ENCODE measurements at places on chromosomes 11 and 22.
A peak's percentile ranks its signal among the peaks of the same experiment; 100 is the strongest.

DNA sequence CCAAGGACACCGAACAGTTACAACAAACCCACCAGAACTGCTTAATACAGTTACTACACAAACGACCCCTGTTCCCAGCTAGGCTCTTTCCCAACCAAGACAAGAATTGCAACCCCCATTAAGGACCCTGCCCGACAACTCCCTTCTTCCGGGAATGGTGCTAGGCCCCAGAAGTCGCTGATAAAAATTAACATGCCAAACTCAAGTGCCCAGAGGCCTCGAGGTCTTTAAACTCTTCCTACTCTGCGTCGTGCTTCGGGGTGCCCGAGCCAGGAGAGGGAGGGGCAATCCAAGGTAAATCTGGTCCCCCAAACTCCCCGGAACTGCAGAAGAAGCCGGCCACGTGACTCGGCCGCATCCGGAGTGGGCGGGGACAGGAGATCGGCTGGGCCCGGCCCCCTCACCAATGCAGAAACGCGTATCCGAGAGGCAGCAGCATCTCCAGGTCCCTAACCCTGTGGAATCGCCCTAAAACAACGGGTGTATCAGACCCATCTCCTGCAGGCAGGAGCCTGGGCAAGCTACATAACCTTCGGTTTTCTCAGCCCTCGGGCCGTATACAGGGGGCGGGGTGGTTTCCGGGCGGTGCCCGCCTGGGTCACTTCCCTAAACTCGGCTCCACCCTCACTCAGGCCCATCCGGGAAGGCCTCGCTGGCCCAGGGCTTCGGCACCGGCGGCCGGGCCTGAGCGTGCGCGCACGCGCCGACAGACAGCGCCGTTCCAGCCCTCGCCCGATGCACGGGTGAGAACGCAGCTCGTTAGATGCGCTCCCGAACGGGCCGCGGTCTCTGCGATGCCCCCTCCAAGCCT lies 1.1 kb downstream of the CFL1 start:
- DNase-seq: no peak

GRCh38 chr11:88404391-88404790 lies 66.9 kb upstream of the CTSC start:
- no peak for DNase-seq

- DNase-seq: no peak
Observed at GRCh38 chr11:79510960-79511359, 70.1 kb upstream of the TENM4 start.

GRCh38 chr11:61957021-61957770 lies 7.0 kb downstream of the BEST1 start:
- DNase-seq: no peak

GRCh38 chr11:126476266-126476924 lies 120.9 kb downstream of the ST3GAL4 start:
- DNase-seq: no peak

GRCh38 chr11:70402685-70403084 lies 4.4 kb downstream of the CTTN start:
- no peak for DNase-seq

- no peak for DNase-seq
Observed at GRCh38 chr11:60158636-60159035, 24.2 kb downstream of the MS4A6A start.

DNA sequence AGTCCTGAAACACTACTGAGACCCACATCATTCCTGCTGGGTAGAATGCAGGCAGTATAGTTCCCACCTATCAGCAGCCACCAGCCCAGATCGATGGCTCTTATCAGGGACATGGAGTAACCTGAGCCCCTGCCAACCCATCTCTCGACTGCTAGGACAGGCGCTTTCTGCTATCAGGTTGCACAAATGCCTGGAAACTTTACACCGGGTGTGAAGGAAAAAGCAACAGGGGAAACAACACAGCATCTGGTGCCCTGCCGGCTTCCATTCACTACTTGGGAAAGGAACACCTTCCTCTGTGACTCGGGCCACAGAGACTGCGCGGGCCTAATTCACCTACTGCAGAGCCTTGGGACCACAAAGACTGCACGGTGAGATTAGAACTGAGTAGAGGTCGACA lies 18.5 kb downstream of the RBFOX2 start:
- DNase-seq: peak; percentile 81

- no peak for DNase-seq
Observed at GRCh38 chr11:38226684-38227083, 1628.6 kb upstream of the RAG2 start.

- DNase-seq: no peak
Observed at GRCh38 chr11:120501976-120502755, 9.4 kb upstream of the GRIK4 start.

DNA sequence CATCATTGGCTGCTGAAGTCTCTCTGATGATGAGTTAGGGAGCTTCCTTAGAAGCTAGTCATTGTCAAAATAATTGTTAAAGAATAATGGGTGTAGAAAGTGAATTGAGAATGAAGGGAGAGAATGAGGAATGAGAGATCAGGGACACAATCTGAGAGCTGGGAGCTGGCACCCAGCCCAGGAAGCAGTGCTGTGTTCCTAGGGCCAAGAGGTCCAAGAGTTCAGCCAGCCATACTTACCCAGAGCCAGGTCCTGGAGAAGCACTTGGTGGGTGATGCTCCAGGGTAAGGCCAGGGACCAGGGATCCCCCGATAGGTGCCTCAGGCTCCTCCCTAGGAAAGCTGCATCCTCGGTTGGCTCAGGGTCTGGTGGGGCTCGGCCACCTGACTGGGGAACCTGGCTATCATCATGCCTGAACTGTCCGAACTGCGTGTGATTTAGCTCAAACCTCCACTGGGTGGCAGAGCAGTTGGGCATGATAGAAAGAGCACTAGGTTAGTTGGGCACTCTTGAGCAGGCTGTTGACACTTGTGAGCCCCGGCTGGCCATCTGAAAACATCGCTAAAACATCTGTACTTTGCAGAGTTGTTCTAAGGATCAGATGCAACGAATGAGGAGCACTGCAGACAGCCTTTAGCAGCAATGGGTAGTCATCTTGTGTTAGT lies 123.9 kb upstream of the NCAM1 start:
- DNase-seq: no peak

DNA sequence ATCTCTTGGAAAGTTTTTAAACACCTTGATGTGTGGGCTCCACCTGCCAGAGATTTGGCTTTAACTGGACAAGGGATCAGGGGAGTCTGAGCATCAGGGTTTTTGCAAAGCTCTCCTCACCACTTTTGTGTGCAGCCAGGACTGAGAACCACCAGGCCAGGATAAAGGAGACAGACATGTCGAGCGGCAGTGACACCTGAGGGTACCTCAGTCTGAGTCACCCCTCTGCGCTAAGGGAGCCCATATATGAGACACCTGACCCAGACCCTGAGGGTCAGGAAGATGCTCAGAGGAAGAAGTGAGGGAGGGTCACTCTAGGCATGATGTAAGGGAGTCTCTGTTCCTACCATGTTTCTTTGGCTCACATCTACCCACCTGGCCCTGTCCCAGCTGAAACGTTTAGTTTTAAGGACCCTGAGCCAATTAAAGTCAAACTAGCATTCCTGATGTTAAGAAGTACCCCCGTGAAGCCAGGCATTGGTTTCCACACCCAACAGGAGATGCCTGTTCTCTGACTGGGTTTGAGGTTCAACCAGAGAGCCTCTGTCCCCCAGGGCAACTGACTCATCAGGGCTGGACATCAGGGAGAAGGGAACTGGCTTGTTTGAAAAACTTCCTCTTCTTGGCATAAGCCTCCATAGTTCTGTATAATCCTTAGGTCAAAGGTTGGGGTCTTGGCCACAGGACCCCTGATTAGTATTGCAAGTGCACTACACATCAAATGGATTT lies 72.4 kb upstream of the BIRC3 start:
- no peak for DNase-seq

DNA sequence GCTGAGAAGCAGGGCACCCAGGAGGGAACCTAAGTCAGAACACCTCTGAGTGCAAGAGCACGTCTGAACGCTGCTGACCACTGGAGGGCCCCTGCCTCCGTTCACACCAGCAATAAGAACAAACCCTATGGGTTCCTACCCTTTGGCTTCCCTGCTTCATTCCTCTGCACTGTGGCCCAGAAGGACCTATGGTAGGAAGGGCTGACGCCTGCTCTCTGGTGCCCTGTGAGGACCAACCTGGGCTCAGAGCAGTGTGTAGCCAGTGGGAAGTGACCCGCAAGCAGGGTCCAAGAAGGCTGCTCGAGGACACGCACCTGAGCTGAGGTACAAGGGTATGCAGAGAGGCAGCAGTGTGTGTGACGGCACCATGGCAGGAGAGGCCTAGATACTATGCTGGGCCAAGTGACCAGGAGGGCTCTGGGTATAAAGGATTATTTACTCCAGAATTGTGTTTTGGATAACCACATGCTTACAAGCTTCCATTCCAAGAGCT lies 68.8 kb upstream of the CLTCL1 start:
- no peak for DNase-seq

GRCh38 chr11:34508524-34508923 lies 5.1 kb downstream of the ELF5 start:
- no peak for DNase-seq

GRCh38 chr11:45852712-45853101 lies 5.4 kb downstream of the CRY2 start:
- DNase-seq: no peak

GRCh38 chr11:3795131-3796001 lies 2.0 kb downstream of the NUP98 start:
- DNase-seq: no peak

DNA sequence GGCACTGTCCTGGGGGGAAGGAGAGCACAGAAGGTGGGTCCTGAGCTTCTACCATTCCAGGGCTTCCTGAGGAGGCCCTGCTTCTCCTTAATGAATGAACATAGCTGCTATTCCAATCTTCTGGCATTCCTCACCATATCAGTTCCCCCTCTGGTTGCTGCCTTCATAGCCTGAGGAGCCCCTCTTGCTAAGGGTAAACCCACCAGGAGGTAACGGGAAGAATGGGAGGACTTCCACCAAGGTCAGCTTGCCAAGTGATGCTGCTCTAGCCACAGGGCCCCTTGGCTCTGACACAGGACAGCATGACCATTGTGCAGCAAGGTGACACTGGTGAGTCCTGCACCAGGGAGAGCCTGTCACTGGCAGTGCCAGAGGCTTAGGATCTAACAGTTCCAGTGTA lies 1022.5 kb downstream of the TBC1D22A start:
- DNase-seq: no peak

DNA sequence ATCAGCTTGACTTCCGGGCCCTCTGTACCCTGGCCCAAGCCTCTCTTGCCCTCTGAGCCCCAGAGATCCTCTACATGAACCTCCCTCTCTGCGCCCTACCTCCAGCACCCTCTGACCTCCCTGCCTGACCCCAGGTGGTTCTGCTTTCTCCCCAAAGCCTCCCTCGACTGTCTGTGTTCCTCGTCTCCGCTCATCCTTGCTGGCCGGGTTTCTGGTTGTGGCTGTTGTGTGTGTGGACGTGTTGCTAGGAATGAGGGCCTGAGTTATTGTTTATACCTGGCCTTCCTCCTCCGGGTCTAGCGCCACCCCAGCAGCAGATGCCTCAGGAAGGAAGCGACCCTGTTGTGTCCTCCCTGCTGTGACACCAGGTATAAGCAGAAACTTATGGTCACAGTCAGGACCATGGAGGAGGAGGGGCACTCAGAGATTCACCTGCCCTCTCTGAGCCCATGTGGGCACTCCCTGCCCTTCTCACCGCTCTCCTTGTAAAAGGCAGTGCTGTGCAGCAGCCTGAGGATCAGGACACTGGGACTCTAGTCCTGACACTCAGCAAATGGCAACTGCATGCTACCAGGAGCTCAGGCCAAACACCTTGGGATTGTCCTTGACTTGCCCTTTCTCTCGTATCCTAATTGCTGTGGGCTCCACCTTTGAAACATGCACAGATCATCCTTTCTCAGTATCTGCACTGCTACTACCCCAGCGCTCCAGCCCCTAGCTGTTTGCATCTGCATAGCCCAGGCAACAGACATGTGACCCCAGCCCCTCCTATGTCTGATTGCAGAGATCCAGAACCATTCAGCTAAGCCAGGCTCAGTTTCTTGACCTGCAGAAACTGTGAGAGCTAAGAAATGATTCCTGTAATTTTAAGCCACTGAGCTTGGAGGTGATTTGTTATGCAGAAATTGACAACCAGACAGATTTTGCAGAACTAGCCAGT lies 140.1 kb downstream of the ST3GAL4 start:
- no peak for DNase-seq

DNA sequence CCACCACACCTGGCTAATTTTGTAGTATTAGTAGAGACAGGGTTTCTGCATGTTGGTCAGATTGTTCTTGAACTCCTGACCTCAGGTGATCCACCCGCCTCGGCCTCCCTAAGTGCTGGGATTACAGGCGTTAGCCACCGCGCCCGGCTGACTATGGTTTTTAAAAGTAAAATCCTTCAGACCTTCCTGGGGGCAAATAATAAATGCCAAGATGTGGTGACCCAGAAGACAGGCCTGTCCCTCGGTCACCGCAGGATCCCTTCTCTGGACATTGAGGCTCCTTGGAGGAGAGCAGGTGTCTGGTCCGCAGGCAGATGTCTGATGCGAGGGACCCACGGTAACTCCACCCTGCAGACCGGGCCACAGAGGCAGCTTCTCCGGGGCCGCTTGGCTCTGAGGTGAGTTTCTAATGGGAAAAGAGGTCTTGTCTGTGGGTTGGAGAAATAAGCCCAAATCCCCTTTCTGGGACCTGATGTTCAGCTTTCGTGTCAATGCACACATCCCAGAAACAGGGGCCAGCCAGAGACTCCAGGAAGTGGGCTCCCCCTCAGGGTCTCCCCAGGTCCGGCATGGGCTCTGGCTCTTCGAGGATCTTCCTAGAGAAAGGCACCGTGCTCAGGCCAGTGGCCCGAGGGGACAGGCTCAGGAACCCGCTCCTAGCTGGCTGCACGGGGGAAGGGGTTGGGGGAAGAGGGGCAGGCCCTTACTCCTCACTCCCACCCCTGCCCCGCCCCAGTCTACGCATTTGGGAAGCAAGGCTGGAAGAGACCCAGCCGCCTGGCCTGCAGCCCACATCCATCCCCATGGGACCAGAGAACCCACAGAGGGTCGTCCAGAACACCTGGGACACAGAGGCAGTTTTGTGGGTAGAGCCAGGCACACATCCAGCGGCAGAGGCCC lies 100.6 kb downstream of the WNT7B start:
- DNase-seq: no peak

DNA sequence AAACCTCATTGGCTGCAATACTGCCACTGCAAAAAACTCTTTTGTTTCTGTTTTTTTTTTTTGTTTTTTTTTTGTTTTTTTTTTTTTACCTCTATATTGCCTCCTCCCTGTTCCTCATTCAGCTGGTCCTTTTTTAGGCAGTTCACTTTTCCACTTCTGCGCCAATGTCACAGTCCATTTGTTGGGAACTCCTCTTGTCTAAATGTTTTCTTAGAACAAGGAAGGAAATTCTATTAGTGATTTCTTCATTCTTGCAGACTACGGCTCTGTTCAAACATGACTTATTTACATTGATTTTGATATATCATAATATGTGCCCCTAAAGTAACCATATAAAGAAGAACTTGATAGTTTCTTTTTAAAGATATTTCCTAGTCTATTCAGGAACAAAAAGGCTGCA lies 2.9 kb downstream of the FAM118B start:
- no peak for DNase-seq

- no peak for DNase-seq
Observed at GRCh38 chr11:79229047-79229446, 211.8 kb downstream of the TENM4 start.

Data from DMS 273 treated with DMSO at 0.1 percent for 48 hours (cell line).